ENCODE measurements at places on chromosomes 2 and 18.

- DNase-seq = no peak
Measured at GRCh38 chr2:74653589-74653984, 460 bp upstream of the SEMA4F start.

- DNase-seq = no peak
Measured at GRCh38 chr2:73700131-73700611, 37.0 kb downstream of the TPRKB start.

GRCh38 chr2:49359721-49360406 lies 205.5 kb upstream of the FSHR start:
- DNase-seq = no peak

GRCh38 chr2:236705295-236706105 lies 135.9 kb downstream of the ACKR3 start:
- DNase-seq = no peak

- no peak for DNase-seq
Measured at GRCh38 chr2:3210257-3210656, 167.4 kb downstream of the EIPR1 start.

DNA sequence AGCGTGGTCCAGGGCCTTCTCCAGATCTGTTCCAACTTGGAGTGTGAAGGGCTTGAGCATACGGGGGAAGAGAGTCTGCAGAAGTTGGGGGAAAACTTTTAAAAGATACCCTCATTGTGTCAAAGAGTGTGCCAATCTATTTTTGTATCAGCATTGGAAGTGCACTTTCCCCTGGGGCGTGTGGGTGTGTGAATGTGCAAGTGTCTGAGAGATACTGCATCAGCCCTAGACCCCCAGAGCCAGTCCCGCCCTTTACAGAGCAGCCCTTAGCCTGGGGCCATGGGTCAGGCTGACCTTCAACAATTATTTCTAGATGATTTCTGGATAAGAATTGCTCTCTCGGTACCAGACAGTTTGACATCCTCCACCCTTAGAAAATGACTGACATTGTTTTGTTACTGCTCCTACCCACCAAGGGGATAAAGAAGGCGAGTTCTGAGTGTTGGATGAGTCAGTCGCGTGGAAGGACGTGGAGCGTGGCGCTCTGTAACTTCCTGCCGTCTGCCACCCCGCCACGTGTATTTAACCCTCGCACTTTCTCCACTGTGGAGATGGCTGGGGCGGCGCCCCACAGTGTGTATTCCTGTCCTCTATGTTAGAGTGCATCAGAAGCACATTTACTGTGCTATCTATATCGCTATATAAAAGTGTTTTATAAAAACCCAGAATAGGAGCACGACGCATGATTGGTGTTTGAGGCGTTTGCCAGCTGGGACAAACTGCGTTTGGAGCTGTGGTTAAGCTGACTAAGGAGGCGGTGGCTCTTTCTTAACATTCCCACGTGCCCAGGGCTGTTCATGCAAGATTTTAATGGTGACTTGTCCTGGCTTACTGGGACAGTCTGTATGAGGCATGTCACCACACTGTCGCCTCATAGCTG lies 122.6 kb downstream of the CABLES1 start:
- DNase-seq = no peak
